ENCODE measurements at places on chromosomes 3 and 15. TPM values are rescaled to one million over a fixed set of nuclear protein-coding genes. Genes with fewer than 3 reads are reported as not detected.
A peak's percentile ranks its signal among the peaks of the same experiment; 100 is the strongest.

GRCh38 chr3:12799525-12800440, 3.3 kb downstream of the CAND2 start:
- no peak for DNase-seq

GRCh38 chr3:63364910-63365309, 86.8 kb downstream of the SYNPR start:
- no peak for DNase-seq

DNA sequence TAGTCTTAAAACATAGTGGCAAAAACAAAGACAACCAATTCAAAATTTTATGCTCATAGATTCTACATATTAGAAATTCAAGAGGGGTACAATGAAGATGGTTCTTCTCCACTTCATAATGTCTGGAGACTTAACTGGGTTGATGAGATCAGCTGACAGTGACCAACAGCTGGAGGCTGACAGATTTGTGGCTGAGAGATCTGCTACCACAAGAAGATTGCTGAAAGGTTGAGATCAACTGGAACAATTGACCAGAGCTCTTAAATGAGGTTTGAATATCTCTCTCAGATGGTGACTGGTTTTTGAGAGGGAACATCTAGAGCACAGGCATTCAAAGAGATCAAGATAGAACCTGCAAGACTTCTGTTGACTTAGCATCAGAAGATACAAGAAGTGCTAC, 254.1 kb upstream of the ARPP21 start:
- no peak for DNase-seq

- DNase-seq = no peak
Measured at GRCh38 chr3:57160765-57161538, 4.2 kb downstream of the IL17RD start.

ATP11B gene
- polyA plus RNA-seq = 62.4 TPM

DNA sequence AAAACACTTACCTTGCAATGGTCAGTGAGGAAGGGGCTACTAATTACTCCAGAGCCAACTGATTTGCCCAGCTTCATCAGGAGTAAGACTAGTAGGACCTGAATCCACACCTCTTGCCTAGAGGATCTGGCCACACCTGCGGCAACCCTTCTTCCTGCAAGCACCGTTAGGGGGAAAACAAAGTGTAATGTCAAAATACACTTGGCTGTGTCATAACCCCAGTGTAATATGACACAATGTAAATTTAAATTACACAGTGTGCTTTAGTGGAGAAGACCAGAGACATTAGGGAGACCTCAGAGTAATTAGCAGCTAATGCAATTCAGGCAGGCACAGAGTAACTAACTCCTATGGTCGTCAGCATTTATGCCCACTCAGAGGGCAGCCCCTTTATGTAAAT, 308.5 kb upstream of the ARRDC4 start:
- no peak for DNase-seq

DNA sequence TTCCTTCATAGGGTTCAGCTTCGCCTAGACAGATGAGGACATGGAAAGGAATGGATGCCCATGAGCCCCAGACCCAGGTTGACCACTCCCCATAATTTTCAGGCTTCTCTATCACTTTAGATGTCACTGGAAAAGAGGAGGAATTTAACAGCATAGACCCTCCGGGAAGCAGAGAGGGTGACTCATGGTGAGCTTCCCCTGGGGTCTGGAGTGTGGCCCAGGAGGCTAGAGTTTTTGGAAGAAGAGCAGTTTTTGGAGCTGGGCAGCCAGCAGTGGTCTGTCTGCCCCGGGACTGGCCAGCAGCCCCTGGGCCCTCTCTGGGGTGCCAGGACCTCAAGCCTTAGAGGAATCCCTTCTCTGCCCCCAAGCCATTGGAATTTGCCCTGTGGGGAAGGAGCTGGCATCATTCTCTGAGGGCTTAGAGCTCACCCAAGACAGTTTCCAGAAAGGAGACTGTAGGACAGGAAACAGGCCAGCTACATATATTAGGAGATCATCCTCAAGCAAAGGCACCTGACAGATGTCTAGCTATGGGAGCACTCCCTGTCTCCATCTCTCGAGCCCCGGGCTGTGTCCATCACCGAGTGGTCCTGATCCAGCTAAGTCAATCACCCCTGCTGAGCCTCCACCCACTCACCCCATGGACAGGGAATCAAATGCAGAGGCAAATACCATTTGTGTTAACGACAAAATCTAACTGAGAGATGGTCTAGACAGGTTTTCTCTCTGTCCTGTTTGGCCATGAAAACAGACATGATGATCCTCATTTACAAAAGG, 67.3 kb downstream of the MEGF11 start:
- DNase-seq = no peak

DNA sequence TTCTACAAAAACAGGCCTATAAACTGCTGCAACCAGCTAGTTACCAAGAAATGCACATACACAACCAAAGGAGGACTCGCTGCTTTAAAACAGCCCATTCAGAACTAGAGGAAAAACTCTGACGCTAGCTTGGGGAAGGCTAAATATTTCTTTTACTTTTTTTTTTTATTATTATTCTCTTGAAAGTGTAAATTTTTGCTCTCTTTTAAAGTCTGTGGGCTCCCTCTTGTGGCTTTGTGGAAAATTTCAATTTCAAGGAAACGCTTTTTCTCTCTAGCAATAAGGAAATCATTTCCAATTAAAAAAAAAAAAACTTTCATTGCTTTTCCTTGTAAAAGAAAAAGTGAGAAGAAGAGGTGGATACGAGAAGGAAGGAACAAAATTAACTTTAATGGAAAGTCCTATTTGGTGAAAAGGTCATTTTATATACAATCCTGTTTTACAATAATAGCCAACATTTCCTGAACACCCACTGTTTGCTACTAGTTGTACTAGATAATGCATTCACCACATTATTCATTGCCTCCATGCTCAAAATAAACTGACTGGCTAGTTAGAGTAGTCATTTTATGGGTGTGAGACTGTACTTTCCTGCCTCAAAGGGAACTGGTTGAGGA, 51.2 kb upstream of the SAMMSON start:
- peak; percentile 36 for DNase-seq

DNA sequence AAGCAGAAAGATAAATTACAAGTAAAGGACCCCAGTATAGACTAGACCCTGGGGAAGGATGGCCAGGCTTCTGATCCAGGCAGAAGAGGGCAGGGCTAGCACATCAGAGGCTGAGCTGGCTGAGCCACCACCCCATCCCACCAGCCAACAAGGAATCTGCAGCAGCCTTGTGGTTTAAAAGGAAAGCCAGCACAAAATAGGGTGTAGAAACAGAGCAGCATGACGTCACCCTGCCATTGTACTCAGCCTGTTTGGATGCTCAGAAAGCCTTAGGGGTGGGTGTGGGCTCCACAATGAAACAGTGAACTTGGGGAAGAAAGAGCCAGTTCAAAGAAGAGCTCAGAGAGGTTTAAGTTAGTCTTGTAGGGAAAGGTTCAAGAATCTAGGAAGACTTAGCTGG, 28.2 kb downstream of the DUOX1 start:
- no peak for DNase-seq
